Progenitor cell of endocrine pancreas (in vitro differentiated cells): ENCODE measurements at places on chromosomes 2 and 18. TPM values are rescaled to one million over a fixed set of nuclear protein-coding genes. Genes with fewer than 3 reads are reported as not detected.

The ANKRD29 gene
- 0.36 and 0.41 TPM in 2 replicates for total RNA-seq

The DSG1 gene
- total RNA-seq = not detected in 2 replicates

The TRIB2 gene
- 56.6 and 57.8 TPM in 2 replicates for total RNA-seq

The GKN1 gene
- total RNA-seq = not detected in 2 replicates

The VSNL1 gene
- total RNA-seq = 1.1 TPM in 2 replicates

The SPC25 gene
- 14.5 and 15.8 TPM in 2 replicates for total RNA-seq

The CCDC141 gene
- total RNA-seq = 14.8 and 18.1 TPM in 2 replicates

The ZSWIM2 gene
- total RNA-seq = not detected in 2 replicates
